Fibroblast of the aortic adventitia (primary cell): ENCODE measurements at places on chromosomes 4 and X.

- peak; percentile 84 for DNase-seq
Measured at GRCh38 chr4:24763631-24764297, 31.6 kb upstream of the SOD3 start.

GRCh38 chr4:76384052-76384451, 36.9 kb downstream of the CCDC158 start:
- no peak for DNase-seq

DNA sequence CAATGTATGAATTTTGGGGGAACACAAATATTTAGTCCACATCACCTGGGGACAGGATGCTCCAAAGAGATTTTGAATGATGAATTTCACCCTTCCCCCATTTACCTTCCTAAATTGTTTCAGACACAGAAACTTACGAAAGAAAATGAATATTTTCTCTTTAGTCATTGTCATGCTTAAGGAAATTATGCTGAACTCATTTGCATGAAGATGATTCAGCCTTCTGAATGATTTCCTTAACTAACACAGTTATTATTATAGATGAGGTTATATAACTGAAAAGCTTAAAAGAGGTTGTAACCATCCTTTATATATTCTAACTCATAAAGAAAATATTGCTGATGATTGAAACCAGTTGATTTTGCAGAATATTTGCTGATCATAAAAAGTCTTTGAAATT, 61.1 kb downstream of the KCNIP4 start:
- DNase-seq = no peak

DNA sequence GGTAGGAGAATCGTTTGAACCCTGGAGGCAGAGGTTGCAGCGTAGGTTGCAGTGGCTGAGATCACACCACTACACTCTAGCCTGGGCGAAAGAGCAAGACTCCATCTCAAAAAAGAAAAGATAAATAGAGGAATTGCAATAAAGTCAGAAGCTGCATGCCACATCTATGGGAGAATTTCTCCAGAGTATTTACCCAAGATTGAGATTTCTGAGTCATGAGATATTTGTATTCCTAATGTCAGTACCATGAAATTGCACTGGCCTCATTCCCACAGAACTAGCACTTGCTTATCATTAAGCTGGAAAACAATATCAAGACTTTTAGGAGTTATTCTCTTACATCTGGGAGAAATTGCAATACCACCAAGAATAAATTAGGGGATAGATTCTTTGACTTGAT, 37.4 kb downstream of the ASIC5 start:
- peak; percentile 46 for DNase-seq

GRCh38 chr4:154928640-154929257, 147.7 kb downstream of the RBM46 start:
- peak; percentile 81 for DNase-seq
